ENCODE measurements at places on chromosomes 5 and 9.

DNA sequence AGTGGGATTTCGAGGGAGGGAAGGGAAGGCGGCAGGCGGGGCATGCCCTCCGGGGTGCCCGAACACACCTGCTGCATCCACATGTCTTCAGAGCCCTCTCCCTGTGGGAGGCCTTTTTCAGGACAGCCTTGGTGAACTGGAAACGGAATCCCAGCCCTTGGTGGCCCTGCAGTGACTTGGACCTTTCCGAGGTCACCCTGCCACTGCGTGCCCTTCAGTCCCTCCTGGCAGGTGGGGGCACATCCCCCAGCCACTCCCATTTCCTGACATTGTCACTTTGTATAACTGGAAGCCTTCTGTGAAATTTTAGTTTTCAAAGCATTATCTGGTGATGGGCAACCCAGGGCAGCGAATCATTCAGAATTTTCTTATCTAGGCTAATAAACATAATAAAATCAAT, 11.0 kb upstream of the AHRR start:
- DNase-seq = no peak

DNA sequence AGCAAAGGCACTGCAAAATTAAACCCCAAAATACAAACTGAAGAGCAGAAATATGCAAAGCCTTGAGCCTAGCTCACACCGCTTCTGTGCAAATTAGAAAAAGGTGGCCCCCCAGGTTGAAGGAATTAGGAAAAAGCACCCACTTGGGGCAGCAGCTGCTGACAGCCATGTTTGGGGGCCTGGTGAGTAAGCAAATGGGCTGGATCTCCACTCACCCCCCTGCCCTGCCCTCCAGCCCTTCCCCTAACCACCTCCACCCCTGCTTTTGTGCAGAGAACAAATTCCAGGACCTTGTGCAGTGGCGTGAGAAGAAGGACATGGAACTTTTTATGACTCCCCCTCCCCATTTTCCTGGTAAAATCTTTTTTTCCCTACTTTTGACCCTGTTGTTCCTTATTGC, 92.0 kb upstream of the DNAH5 start:
- DNase-seq = peak; percentile 86

GRCh38 chr5:171421331-171422262, 2.1 kb downstream of the FGF18 start:
- no peak for DNase-seq

DNA sequence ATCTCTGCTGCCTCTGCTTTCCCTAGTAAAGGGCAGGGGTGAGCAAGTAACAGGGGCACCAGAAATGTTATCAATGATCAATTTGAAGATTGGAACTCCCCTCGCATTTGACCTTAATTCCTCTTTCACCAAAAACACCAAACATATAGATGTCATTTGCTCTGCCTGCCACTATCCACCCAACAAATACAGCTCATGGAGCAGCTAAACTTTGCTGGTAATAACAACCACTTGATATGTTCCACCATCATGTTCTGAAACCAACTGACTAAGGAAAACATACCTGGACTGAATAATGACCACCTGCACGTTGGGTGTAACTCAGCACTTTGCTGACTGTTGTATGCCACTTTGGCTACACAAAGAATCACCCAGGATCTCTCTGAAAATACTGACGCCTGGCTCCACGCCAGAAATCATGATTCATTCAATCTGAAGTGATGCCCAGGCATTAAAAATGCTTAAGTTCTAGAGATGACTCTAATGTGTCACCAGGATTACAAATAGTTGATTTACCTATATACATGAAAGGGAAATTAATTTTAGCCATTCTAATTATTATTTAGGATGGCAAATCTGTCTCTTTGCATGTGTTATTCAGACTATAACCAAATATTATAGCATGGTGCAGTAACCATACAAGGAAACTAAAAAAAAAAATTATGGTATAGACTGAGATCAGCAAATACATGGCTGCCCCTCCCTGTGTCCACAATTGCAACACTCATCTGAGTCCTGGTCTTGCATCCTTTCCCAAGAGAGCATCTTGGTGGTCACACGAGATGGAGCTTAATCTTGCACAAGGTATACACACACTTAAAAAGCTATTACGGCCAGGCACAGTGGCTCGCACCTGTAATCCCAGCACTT, 43.1 kb upstream of the TTC39B start:
- DNase-seq = peak; percentile 32

- DNase-seq = no peak
Observed at GRCh38 chr9:33255014-33255413, 9.5 kb downstream of the BAG1 start.

- DNase-seq = no peak
Observed at GRCh38 chr5:13997514-13997913, 53.0 kb upstream of the DNAH5 start.
